ENCODE measurements at places on chromosomes 6 and 20.

GRCh38 chr6:5516036-5516435, 254.7 kb downstream of the FARS2 start:
- DNase-seq, result no peak

DNA sequence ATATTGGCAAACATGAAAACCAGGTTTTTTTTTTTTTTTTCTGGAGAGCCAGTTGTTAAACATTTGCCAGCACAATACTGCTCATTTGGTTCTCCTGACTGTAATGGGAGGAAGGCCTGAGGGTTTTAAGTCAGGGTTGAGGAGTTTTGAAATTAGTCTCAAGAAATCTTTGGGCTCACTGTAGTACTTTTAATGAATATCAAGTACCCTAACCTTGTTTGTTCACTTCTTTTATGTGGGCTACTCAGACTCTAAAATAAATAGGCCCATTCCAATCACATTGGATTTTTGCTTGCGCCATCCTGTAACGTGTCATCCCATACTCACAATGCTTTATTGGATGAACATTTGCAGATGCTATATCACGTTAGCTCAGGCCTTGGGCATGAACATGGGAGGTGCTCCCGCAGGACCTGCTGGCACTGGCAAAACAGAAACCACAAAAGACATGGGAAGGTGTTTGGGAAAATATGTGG, 146.9 kb downstream of the DNAH8 start:
- DNase-seq, result no peak

- no peak for DNase-seq
Observed at GRCh38 chr20:21324126-21324525, 21.0 kb downstream of the XRN2 start.

DNA sequence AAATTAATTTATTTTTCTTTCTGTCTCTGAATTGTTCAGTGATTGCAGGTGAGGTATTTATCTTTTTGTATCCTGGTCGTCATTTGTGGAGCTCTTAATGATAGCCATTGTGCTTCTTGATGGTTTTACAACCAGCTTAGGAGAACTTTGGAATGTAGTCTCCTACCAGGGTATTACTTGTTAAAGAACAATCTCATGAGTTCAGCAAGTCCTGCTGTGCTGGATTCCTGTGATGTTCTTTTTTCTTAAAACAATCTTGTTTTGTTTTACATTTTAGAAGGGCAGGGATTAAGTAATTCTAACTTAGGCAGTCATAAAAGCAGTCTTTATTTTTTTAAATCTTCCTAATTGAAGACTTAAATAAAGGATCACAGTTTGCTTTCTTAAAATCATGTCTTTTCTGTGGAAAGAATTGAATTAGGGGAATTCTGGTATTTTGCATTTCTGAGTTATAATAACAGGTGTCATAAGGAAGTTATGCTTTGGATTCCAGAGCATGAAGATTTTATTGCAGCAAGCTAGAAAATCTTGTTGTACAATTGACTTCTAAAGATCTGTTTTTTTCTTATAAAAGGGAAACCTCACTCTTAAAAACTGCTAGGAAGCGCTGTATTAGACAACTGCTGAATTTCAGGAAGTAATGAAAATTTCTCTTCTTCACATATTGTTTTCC, 23.7 kb downstream of the RIOK1 start:
- no peak for DNase-seq

DNA sequence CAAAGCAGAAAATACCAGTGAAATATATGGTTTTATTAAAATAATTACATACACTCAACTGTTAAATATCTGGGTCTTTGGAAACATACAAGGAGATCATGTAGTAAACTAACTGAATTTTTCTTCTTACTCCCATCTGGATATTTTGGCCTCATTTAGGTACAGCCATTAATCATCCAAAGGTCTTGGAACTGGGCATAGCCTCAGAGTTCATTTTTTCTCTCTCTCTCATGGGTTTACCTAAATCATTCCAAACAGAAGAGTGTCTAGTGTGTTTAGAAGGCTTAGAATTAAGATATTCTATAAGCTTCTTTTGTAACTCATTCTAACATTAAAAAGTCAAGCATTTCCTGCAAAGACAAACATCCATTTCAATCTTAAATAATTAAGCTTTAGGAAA, 79.4 kb downstream of the HMGCLL1 start:
- DNase-seq, result no peak

- DNase-seq, result no peak
Observed at GRCh38 chr6:127749095-127749494, 151.8 kb downstream of the THEMIS start.
